Body of pancreas (tissue), 4 donors: ENCODE measurements at places on chromosomes 12 and 14.

DNA sequence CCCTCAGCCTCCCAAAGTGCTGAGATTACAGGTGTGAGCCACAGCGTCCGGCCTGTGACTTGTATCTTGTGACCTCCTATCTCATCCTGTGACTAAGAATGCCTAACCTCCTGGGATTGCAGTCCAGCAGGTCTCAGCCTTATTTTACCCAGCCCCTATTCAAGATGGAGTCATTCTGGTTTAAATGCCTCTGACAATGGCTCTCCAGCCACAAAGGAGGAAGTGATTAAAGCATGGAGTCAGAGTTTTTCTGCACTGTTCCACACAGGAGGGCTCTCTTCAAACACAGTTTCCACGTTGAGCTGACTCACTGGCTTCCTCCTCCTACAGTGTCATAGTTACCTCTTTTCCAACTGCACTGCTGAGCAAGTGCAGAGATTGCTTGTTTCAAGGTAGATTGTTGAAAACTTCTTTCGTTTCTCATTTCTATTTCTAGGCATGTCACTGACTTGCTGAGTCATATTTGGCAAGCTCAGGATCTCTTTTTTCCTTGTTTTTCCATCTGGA lies 383.8 kb downstream of the PCNX1 start:
- DNase-seq, result no peak

GRCh38 chr14:69376439-69376838 lies 21.7 kb downstream of the ERH start:
- no peak for DNase-seq

GRCh38 chr12:10301103-10301502 lies 6.6 kb upstream of the KLRD1 start:
- no peak for DNase-seq

DNA sequence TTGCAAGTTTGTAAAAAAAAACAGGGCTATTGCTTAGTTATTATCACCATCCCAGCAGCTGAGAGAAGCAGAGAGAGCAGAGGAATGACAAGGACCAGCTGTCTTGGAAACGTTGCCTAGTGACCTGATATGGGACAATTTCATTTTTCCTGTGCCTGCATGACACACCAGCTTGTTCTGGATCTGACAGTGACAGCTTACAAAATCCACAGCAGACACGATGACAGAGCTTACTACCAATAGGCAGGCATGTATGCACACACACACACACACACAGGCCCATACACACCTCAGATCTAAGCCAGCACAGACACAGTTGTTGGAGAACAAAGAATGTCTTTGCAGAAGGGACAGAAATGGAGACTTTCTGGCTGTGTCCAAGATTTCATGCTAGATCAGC lies 25.4 kb downstream of the HSPB8 start:
- DNase-seq, result no peak

DNA sequence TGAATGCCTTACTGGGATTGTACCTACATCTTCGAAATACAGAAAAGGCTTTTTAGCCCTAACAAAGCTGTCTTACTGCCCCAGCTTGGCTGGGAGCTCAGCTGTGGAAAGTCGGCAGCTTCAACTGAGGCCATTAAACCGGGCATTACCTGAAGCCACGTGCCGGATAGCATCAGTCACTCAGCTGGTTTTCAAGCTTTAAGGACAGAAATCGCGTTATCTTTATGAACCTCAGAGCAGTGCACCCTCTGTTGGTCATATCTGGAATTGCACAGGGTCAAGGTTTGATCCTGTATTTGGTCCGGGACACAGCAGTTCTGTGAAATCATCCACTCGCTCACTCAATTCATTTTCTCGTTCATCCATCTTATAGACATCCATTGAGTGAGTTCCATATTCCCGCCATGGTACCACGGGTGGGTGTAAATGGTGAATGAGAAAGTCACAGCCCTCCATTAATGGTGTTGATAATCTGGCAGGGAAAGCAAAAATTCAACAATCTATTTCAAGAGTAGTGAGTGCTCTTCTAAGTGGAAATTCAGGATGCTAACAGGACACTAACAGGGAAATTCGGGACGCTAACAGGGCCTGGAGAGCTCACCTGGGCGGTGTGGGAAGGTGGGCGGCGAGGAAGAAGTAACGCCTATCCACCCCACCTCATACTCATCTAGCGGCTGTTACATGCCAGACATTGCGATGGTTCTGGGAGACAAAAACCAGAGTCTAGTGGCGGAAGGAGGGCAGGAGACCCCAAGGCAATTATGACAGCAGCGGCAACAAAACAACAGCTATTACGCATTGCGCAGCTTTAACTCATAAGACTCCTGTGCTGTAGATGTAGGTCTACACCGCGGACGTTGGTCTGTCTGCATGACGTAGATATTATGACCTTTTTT lies 60.6 kb upstream of the TCL1A start:
- DNase-seq, result peak; percentile 80

DNA sequence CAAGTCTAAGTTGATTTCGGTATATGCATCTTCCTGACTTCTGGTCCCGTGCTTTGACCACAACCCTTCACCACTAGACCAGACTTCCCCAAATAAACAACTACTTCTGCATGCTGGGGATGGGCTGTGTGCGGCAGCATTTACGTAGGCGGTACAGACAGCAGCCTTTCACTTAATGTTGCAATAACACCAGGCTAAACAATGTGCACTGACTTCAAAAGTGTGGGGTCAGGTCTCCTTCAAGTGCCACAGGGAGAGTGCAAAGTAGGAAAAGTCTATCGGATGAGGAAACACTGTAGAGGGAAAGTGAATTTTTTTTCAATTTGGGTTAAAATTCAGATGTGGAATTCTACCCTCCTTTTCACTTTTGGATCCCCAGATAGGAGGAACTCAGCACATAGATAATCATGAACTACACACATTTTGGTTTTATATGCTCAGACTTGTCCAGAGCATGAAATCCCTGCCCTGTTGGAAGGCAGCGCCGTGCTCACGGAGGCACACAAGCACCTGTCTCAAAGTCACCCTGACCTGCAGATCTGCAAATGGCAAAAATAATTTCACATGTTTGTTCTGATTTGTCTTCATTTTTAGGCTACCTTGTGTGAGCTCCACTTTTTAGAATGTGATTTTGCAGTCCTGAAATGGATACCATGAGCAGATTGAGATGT lies 3.6 kb upstream of the FOS start:
- no peak for DNase-seq

- DNase-seq, result no peak
Measured at GRCh38 chr12:98679611-98680005, 34.5 kb downstream of the APAF1 start.
